ENCODE measurements at places on chromosomes 1 and 21. TPM values are rescaled to one million over a fixed set of nuclear protein-coding genes. Genes with fewer than 3 reads are reported as not detected.

Gene OLFM3
- not detected for total RNA-seq

Gene IFNLR1
- total RNA-seq: 3.9 TPM

Gene DIO1
- 8.2 TPM for total RNA-seq

Gene FLG2
- total RNA-seq: not detected

DNA sequence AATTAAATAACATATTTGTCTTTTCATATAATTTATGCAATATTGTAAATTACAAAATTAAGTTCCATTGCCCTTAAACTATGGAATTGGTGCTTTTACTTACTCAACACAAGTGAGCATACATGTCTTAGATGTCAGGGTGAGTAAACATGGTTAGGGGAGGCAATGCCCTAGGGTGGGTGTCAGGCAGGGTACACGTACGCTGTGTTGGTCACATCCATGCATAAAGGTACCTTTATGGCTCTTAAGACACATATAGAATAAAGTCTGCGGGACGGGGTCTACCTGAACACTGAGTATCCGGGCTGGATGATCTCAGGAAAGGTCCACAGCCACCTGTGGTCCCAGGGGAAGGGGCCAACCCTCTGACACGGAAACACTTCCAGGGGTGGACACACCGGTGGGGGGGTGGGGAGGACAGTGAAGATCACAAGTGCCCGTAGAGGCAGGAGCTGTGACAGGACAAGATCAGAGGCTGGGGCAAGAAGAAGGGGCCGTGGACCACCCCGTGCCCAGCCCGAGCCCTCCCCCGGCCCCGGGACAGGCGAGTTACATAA is 720 bp downstream of the LIN9 start:
- DNase-seq: no peak

GRCh38 chr1:86997538-86997937 is 83.1 kb downstream of the HS2ST1 start:
- DNase-seq: no peak

DNA sequence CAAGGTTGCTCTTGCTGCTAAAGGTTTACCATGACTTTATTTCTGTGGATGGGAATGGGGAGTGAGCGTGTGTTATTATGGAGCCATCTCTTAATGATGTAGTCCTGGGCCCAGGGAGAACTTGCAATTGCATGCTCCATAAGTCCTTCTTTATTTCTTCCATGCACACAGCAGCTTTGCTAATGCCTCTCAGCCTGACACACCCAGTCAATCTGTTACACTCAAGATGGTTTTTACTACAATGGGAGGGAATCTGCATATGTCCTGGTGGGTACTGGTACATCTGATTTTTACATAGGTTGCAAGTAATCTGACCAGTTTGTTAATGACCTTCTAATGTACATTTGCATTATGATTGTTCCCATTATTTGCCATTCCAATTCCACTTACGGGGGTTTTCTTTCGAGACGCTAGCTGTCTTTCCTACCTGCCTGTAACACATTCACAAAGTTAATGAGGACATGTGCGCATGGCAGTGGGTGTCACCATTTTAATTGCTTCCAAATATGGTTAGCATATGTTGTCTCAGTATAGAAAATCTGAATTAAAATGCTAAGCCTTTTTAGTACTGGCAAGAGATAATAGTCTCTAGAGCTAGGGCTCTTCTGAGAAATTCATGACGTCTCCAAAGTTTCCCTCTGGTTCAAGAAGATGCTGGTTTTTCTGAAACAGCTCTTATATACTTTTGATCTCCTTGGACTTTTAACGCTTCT is 188.2 kb downstream of the GRIK1 start:
- DNase-seq: no peak

- no peak for DNase-seq
Measured at GRCh38 chr1:175423605-175424004, 231.0 kb upstream of the KIAA0040 start.

Data from breast epithelium (tissue), 4 donors.